ENCODE measurements at places on chromosomes 3 and 15.

GRCh38 chr3:193630005-193630404 lies 37.0 kb downstream of the OPA1 start:
- no peak for DNase-seq

- no peak for DNase-seq
Observed at GRCh38 chr3:132325634-132326033, 8.4 kb downstream of the ACP3 start.

- DNase-seq: no peak
Observed at GRCh38 chr3:146972726-146973125, 367.6 kb upstream of the PLSCR5 start.

GRCh38 chr3:136311261-136311660 lies 61.1 kb downstream of the PCCB start:
- DNase-seq: no peak

GRCh38 chr3:28915741-28916500 lies 364.9 kb upstream of the RBMS3 start:
- DNase-seq: no peak

- no peak for DNase-seq
Observed at GRCh38 chr15:71083349-71083748, 31.9 kb upstream of the THSD4 start.

DNA sequence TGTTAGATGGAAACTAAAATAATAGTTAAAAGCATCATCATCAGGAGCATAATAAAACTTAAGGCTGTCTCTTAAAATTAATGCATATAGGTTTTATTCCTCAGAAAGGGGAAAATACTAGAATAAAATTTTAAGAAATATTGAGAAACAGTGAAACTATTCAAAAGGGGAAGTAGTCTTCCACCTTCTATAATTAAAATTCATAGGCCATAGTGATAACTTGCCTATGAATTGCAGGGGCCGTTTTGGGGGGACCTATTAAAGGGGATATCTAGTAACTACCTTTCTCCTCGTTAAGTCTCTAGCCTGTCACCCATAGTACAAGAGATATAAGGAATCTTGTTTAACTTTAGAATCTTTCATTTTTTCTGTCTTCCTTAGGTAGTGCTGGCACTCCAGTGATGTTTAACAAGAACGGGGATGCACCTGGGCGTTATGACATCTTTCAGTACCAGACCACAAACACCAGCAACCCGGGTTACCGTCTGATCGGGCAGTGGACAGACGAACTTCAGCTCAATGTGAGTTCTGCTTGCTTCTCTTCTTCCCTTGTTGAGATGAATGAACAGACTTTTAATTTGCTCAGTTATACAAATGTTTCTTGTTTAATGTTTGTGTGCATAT lies 600.4 kb downstream of the GRM7 start:
- DNase-seq: no peak

- no peak for DNase-seq
Observed at GRCh38 chr3:72298201-72299152, 513.5 kb upstream of the PROK2 start.

DNA sequence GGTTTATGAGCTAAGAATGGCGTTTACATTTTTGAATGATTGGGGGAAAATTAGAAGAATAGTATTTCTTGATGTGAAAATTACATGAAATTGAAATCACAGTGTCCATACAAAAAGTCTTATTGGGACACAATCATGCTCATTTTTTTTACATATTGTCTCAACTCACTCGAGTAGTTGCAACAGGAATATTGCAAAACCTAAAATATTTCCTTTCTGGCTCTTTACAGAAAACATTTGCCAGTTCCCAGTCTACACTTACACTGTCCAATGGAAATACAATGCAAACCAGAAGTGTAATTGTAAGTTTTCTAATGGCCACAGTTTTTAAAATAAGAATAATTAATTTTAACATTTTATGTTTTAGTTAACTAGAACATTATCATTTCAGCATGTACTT lies 137.8 kb downstream of the SAMMSON start:
- no peak for DNase-seq

DNA sequence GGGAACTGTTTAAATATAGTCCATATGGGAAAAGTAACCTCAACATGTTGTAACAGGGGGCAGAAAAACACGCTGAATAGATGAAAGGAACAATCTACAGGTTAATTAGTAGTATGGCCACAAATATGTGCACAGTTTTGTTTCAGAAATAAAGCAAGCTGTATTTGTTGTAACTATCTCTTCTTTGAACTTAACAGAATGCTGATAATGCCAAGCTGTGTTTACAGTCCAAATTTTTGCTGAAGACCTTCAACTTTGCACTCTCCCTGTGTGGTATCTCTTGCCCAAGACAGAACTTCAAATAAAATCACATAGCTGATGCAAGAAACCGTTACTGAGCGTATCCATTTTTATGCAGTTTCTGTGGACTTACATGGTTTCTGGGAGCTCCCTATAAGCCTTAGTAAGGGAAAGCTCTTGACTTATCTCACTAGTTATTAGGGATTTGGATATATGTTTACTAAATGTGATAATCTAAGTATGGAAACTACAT lies 425.4 kb upstream of the TPRG1 start:
- DNase-seq: no peak

GRCh38 chr3:142218703-142219102 lies 6.7 kb downstream of the GK5 start:
- DNase-seq: no peak

GRCh38 chr15:93861413-93861812 lies 369.9 kb upstream of the MCTP2 start:
- no peak for DNase-seq

- no peak for DNase-seq
Observed at GRCh38 chr3:102525624-102526023, 90.8 kb downstream of the ZPLD1 start.

DNA sequence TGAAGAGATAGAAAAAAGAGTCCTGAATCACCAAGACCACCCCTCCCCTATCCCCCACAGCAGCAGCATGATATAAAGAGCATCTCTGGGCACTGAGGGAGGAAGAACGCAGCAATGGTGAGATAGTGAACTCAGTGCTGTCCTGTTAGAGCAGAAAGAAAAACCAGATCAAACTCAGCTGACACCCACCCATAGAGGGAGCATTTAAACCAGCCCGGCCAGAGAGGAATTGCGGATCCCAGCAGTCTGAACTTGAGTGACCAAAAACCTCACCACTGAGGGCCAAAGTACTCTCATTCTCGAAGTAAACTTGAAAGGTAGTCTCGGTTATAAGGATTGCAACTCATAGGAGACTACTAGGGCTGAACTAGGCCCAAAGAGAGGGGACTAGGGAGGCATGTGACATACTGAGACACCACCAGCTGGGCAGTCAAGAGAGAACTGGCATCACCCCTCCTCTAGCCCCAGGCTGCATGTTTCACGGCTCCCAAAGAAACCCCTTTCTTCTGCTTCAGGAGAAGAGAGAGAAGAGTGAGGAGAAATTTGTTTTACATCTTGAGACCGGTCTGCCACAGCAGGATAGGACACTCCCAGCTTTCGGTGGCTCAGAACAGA lies 39.2 kb upstream of the TGFBR2 start:
- no peak for DNase-seq

DNA sequence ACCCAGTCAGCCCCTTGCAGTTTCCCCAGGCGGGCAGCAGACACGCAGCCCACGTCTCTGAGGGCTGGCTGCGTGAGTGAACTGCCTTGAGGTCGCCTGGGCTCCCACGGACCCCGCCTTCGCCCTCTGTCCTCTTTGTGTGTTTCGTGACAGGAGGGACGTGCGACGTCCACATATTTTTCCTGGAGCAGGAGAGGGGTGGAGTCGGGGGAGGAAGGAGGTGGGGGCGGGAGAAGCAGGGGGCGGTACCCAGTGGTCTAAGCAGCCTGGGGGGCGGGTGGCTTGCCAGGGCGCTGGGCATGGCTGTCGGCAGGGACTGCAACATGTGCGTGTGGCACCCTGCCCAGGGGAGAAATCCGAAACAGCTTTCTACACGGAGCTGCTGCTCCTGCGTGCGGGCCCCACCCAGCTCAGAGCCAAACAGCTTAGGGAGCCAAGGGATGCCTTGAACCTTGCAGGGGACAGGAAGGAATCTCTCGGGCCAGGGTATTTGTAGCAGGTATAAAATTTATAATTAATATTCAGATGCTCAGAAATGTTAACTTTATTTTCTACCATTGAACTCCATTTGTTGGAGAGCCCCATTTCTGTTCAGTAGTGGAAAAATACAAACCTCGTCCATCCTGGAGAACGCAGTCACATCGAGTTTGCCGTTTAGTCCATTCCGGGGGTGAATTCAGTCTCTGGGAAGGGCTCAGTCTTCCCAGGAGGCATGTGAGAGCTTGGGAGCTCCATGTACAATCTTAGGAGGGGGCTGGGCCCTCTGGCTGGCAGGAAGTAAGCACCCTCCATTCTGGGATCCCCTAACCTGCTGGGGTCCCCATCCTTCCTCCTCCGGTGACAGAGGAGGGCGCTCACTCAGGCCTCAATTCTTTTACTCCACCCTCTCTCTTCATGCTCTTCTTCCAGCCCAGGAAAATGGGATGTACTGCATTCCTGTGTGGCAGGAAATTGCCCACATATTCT lies 79.1 kb upstream of the MEF2A start:
- DNase-seq: no peak

GRCh38 chr3:51568996-51569395 lies 30.5 kb downstream of the RAD54L2 start:
- no peak for DNase-seq

GRCh38 chr15:74290645-74291044 lies 54.5 kb downstream of the CCDC33 start:
- DNase-seq: no peak

DNA sequence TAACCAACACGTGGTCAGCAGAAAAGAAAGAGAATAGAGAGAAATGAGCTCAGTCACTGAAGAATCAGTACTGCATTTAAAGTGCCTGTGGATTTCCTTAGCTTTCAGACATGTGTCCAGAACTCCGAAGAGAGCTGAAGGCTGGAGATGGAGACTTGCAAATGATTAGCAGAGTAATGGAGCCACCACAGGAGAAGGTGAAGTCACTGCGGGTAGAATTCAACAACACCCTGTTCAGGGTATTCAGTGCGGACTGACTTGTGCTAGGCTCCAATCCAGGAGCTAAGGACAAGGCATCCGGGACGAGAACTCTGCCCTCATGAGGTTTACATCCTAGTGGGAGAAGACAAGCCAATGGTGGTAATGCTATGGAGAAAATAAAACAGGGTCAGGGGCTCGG lies 4.2 kb downstream of the EIF4E3 start:
- no peak for DNase-seq

GRCh38 chr3:132228923-132229322 lies 88.3 kb upstream of the ACP3 start:
- DNase-seq: no peak

DNA sequence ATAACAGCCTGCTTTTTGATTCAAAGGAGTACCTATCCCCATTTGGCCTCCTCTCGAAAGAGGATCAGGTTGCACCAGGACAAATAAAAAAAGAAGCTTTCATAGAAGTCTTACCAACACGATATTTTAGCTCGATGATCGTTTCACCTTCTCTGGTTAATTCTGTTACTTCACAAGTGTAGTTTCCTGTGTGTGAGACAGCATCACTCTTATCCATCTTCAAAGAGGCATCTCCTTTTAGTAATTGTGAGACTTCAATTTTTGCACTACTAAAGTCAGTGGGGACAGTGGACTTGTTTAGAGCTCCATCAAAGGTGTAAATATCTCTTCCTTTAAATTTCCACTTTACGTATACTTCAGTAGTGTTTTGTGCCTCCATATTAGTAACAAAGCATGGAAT lies 11.0 kb downstream of the CD47 start:
- no peak for DNase-seq

GRCh38 chr3:195403244-195403643 lies 39.6 kb downstream of the ACAP2 start:
- DNase-seq: no peak

DNA sequence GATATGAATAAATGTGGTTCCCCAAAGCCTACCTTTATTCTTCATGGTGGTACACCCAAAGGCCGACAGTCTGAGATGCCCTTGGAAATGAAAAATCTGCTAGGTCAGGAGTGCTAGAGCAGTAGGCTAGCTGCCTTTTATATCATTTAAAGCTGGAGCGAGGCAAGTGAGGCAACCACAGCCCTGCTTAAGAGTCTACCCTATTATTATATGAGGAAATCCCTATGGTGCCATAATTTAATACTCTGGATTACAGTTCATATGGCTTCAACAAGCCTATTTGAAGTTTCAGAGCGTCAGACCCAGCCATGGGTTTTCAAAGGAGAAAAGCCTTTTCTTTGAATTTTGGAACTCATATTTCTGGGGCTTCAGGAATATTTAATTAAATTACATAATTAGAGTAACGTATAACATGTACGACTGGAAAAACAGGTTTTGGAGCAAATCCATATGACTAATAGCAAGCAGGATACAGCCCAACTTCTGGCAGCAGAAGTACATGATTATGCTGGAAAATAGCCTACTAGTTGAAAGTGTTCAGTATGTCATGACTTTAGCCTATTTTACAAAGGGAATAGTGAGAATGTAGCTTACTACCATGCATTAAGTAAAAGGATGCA lies 18.0 kb upstream of the SLTM start:
- DNase-seq: no peak

DNA sequence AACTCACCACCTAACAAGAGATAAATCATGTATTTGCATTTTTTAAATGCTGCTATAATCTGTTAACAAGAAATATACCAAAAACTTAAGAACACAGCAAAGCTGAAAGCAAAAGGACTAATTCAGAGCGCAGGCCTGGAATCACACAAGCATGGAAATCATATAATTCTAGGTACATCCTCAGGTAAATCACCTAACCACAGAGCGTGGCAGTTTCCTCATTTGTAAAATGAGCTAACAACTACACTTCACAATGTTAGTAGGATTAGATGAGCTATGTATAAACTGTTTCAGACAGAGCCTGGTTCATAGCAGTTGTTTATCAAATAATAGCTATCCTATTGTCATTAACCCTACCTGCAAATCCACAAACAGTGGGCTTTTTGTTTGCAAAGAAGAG lies 146.4 kb downstream of the ERC2 start:
- DNase-seq: no peak

- DNase-seq: no peak
Observed at GRCh38 chr15:43383070-43383469, 12.2 kb downstream of the TUBGCP4 start.

DNA sequence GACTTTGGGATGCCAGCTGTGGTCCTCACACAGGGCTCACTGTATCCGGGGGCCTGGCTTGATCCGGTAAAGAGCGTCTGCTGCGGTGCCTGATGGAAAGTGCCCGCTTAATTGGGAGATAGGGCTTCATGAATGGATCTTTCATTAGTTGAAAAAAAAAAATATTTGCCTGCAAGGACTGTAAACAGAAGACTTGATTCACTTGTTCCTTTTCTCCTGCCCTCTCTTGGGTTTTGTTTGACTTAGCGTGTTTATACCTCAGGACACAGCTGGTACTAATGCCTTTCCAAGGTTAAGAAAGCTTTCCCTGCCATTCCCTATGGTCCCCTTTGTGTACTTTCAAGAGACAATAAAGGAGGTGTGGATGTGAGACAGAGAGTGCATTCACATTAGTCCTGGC lies 493.3 kb downstream of the LPP start:
- no peak for DNase-seq

DNA sequence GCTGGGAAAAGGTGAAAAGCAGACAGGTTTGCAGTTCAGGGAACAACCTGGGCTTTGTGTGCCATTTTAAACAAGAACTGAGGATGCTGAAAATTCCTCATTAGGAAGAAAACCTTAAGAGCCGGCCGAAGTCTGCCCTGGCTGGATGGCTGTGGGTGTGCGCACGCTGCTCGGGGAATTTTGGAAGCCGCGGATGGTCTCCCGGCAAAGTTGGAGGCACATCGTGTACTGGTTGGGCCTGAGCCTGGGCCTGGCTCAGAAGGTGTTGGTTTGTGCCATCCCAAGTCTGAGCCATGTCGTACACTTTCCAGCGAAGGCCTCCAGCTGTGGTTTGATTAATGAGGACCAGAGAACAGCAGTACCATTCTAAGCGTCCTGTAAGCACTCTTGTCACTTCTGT lies 188.2 kb downstream of the ATP10A start:
- DNase-seq: no peak

Data from stimulated activated CD8-positive, alpha-beta memory T cell treated with anti-CD3 and anti-CD28 coated beads, Interleukin-4, amount 100 ng/mL, for 4 hours (primary cell).